Activated CD4-positive, CD25-positive, alpha-beta regulatory T cell treated with anti-CD3 and anti-CD28 coated beads, Interleukin-2, amount 50 U/mL, for 24 hours (primary cell): ENCODE measurements at places on chromosomes 7 and 10.

DNA sequence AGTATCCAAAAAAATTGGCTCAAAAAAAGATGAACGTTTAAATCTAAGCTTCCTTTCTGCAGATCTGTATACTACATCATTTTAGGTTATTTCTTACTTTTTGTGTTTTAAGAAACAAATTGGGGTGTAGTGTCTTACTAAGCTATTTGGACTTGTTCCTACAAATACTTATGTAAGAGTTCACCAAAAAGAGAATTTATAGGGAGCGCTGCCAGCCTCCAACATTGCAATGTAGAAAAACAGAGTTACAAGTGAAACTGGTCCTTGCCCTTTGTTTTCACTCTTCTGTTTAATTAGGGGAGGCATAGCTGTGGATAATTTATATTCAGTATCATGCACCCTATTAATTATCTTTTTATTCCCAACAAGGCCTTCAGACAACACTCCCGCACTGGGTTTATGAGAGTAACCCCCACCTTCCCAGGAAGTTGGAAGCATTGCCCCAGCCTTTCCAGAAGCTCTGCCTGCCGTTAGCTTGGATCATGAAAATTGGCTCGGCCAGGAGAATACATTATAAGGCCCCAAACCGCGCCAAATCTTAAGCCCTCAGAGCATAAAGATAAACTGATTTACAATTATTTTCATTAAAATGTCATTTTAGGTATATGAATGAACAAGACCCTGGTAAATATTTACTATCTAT, 261.8 kb upstream of the KLF6 start:
- ATAC-seq: no peak

- ATAC-seq: no peak
Observed at GRCh38 chr10:497898-498451, 191.5 kb downstream of the DIP2C start.

DNA sequence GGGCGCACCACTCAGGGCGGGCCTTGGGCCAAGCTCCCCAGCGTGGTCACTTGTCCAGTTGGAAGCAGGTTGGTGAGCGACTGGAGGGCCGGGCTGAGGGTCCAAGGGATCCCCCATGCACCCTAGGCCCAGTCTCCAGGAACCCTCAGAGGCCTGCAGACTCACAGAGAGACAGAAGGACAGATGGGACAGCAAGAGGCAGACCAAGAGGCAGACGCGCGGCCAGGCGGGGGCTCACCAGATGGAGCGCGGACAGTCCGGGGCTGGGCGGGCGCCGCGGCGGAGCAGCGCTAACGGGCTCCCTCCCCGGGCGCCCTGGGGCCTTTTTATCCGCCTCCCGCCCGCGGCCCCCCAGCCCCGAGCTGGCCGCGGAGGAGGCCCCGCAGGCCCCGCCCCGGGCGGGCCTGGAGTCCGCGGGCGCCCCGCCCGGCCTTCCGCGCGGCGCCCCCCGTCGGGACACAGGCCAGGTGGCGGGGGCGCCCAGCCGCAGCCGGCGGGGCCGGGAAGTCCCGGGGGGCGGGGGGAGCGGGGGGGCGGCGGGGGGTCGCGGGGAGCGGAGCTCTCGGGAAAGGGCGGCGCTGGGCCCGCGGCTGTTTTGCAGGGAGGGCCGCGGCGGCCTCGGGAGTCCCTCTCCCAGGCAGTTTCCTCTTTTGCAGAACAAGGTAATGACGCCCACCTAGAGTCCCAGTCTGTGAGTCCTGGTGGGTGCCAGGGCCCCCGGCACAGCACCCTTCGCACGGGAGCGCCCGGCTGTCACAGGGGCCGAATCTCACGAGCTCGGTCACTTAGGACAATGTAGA, at the start of gene LOXL4:
LOXL4 (minus strand) TSS at position 301 of the 800 bp plus-strand sequence. CDS start 5,175 bp downstream, outside the sequence.
- no peak for ATAC-seq

DNA sequence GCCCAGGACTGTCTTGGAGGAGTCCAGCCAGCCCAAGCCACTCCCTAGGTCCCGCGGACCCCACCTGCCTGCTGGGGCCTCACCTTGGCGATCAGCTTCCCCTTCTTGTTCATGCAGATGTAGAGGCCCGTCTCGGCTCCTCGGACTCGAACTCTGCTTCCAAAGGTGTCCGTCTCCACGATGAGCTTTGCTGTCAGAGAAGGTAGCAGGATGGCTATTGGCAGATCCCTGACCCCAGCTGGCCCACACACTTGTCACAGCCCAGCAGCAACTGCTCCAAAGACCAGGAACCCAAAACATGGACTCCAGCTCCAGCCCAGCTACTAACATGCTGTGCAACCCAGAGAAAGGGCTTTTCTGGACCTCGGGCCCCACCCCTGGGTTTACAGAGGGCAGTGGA, 4.5 kb downstream of the FGF8 start:
- no peak for ATAC-seq

GRCh38 chr7:95684037-95684436, 87.7 kb upstream of the PDK4 start:
- ATAC-seq: no peak

DNA sequence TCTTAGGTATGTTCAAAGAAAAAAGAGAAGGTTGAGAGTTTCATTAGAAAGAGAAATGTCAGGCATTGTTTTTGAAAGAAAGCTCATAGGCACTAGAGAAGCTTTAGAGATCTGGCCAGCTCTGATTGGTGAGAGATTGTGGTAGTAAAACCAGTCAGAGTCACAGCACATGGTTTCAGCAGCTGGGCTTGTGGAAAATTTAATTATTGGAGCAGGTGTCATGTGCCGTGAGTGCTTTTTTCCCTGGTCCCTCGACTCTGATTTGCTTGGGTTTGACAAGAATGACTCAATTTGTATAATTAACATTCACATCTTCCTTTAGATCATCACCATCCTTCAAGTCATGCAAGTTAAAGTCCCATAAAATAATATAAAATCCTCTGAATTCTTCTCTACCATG, 35.2 kb downstream of the MRPL32 start:
- no peak for ATAC-seq

DNA sequence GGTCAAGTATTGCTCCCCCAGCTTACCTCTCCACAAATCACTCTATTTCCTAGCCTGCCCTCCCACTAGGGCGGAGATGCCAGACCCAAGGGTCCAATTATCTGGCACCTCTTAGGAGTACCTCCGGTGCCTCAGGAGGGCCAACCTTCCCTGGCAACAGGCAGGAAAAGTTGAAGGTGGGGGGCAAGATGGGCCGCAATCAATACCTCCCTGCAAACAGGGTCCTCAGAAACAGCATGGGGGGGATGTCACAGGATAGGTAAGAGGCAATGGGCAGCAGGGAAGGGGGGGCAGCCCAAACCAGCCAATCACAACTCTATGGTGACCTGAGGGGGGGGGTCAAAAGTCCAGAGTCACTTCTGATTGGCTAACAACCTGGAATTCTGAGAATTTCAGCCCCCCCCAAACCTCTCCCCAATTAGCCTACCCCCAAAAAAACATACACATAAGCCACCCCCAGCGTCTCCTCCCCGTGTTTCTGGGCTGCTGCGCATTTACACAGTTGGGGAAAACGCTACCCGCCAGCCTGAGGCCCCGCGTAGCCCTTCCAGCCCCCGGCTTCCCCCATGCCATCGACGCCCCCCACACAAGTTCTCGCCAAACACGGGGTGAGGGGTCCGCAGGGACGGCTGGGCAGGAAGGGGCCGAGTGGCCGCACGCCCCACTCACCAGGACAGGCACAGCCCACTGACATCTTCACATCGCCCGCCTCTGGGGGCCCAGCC, 589 bp downstream of the LDB1 start:
- ATAC-seq: peak; percentile 0
